ENCODE measurements at places on chromosomes 3 and 15. TPM values are rescaled to one million over a fixed set of nuclear protein-coding genes. Genes with fewer than 3 reads are reported as not detected.

- no peak overlapping the region for H3K27ac ChIP-seq
- H3K27me3 ChIP-seq = no peaks in the 10 kb centered on the region
- DNase-seq = no peak
- H3K36me3 ChIP-seq = no peaks in the 10 kb centered on the region
These were observed 58.8 kb downstream of the RASGRF1 start for GRCh38 chr15:79031821-79032220.

DNA sequence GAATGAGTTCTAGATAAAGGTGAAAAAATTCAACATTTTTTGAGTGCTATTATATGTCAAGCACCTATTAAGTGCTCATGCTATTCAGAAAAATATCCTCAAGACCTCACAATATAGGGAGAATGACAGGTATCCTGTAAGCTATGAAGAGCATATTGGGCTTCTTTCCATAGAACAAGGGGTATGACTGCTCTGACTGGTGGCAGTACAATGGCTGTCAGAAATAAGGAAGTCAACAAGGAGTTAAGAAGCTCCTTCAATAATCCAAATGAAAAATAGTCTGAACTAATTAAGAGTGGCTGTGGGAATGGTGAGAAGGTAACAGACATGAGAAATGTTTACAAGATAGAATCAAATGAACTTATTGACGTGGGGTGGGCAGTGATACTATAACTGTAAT lies 24.7 kb downstream of the NPTN start:
- peaks cover 69% of the 10 kb centered on the region for H3K4me1 ChIP-seq
- no peak for DNase-seq
- H3K27me3 ChIP-seq = no peaks in the 10 kb centered on the region

DNA sequence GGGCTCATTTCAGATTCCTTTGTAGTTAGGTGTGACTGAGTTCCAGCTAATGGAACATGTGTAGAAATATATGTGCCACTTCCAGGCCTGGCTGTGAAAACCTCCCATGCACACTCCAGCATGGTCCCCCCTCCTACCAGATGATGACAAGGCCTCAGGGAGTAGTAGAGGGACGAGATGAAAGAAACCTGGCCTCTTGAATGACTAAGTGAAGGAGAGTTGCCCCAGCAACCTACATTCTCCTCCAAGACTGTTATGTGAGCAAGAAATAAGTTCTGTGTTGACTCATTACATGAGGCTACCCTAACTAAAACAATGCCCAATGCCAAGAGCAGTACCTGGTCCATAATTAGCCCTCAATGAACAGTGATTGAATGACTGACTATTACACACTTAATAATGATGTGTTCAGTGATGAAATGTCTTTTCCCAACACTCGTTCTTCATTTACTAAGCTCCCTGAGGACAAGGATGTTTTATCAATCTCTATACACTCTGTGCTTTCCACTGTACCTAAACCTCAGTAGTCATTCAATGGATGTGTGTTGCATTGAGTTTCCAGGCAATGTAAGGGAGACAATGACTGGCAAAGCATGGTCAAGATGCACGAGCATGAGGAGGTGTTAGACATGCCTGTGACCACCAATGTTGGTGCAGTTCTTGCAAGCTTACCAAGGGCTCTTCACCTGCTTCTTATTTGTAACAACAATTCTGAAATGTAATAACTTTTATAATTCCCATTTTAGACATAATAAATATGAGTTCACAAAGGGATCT lies 62.0 kb upstream of the BCL6 start:
- H3K4me1 ChIP-seq = peaks cover 27% of the 10 kb centered on the region
- no peaks in the 10 kb centered on the region for H3K36me3 ChIP-seq
- no peak overlapping the region for H3K27ac ChIP-seq
- H3K4me3 ChIP-seq = no peak overlapping the region

- H3K27me3 ChIP-seq = no peaks in the 10 kb centered on the region
- no peak overlapping the region for H3K27ac ChIP-seq
- H3K36me3 ChIP-seq = no peaks in the 10 kb centered on the region
- DNase-seq = no peak
These were observed 174.7 kb upstream of the CNTN3 start for GRCh38 chr3:74789111-74789510.

- H3K36me3 ChIP-seq = no peaks in the 10 kb centered on the region
- peaks cover 11% of the 10 kb centered on the region for H3K4me1 ChIP-seq
- no peak overlapping the region for H3K4me3 ChIP-seq
- DNase-seq = no peak
- H3K27me3 ChIP-seq = no peaks in the 10 kb centered on the region
These were observed 21.0 kb downstream of the PLXNB1 start for GRCh38 chr3:48408823-48409281.

DNA sequence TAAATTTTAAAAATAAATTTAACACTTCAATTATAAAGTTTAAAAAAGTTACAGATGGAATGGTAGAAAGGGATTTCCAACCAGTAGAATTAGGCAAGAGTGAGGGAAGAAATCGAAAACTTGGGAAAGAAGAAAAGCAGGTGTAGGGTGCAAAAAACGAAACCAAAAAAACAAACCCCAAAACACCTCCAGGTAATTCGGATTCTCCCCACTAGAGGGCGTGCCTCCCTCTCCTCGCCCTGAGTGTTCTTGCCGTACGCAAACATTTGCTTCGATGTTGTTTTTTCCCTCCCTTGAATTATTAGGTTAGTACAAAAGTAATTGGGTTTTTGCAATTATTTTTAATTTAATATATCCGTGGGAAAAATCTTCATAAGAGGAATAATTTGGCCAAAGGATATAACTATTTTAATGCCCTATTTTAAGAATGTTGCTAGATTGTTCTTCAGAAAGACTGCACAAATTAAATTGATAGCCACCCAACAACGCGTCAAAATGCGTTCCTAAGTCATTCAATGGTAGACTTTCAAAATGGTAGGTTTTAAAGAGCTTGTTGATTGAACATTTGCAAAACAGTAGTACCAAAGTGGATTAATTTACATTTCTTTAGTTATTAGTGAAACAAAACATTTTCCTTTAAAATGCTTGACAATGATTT lies 63.7 kb downstream of the SLC30A4 start:
- H3K4me3 ChIP-seq = peak overlapping the region; percentile 46
- no peaks in the 10 kb centered on the region for H3K36me3 ChIP-seq
- H3K27me3 ChIP-seq = no peaks in the 10 kb centered on the region
- peaks cover 17% of the 10 kb centered on the region for H3K4me1 ChIP-seq

DNA sequence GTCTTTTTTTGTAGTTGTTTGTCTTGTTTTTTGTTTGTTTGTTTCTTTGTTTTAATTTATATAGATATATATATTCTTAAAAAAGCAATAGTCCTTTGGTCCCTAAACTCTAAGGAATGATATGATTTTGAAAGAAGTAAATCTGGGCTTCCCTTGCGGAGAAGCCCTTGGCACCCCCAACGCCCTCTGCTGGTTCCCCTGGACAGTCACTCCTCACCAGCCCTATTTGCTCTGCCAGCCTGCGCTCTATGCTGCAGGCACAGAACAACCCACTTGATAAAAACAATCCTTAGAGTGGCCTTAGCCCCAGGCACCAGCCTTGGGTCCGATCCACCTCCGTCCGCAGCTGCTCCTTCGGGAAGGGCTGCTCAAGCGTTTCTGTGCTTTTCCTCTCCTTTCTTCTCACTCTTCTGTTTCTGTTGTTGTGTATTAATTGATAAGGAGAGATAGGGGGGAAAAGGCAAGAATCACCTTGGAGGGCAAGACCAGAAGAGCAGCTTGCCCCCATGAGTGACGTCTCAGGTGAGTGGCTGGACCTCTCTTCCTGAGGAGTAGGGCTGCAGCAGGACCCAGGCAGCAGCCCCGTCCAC lies 13.7 kb upstream of the PARP6 start:
- no peaks in the 10 kb centered on the region for H3K4me1 ChIP-seq
- H3K27me3 ChIP-seq = no peaks in the 10 kb centered on the region
- no peak overlapping the region for H3K27ac ChIP-seq
- no peaks in the 10 kb centered on the region for H3K36me3 ChIP-seq
- DNase-seq = no peak

GRCh38 chr15:99707473-99708270 lies 25.6 kb downstream of the LYSMD4 start:
- no peaks in the 10 kb centered on the region for H3K27me3 ChIP-seq
- DNase-seq = no peak
- peak overlapping the region; percentile 49 for H3K27ac ChIP-seq
- H3K4me3 ChIP-seq = no peak overlapping the region
- no peaks in the 10 kb centered on the region for H3K36me3 ChIP-seq

- peaks cover 39% of the 10 kb centered on the region for H3K4me1 ChIP-seq
- no peaks in the 10 kb centered on the region for H3K27me3 ChIP-seq
- H3K4me3 ChIP-seq = no peak overlapping the region
- H3K27ac ChIP-seq = no peak overlapping the region
- no peaks in the 10 kb centered on the region for H3K36me3 ChIP-seq
These were observed 35.2 kb downstream of the TRANK1 start for GRCh38 chr3:36909666-36910065.

- no peaks in the 10 kb centered on the region for H3K4me1 ChIP-seq
- no peaks in the 10 kb centered on the region for H3K27me3 ChIP-seq
- DNase-seq = no peak
- H3K36me3 ChIP-seq = no peaks in the 10 kb centered on the region
- H3K27ac ChIP-seq = no peak overlapping the region
These were observed 110.2 kb downstream of the NR1I2 start for GRCh38 chr3:119891944-119892721.

- H3K4me1 ChIP-seq = peaks cover under 1% of the 10 kb centered on the region
- H3K4me3 ChIP-seq = no peak overlapping the region
- H3K27me3 ChIP-seq = no peaks in the 10 kb centered on the region
These were observed 4.9 kb upstream of the TBC1D5 start for GRCh38 chr3:17747174-17747889.

DNA sequence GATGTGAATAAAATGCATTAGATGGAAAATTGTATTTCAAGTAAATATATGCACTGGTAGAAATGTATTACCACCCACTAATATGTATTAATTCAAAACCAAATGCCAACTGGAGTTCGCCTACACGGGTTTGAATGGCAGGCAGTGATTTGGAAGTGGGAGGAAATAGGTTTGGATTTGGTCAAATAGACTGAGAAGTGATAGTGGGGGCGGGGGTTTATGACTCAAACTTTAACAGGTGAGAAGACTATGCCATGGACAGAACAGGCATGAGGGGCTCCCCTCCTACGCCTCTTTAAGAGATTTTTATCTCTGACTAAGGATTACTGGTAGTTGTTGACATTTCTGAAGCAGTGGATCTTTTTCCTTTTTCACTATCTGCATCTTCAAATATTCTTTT lies 677.8 kb downstream of the NTRK3 start:
- H3K27ac ChIP-seq = no peak overlapping the region
- no peaks in the 10 kb centered on the region for H3K4me1 ChIP-seq
- no peak overlapping the region for H3K4me3 ChIP-seq
- H3K36me3 ChIP-seq = no peaks in the 10 kb centered on the region
- H3K27me3 ChIP-seq = no peaks in the 10 kb centered on the region

GRCh38 chr3:137694836-137695235 lies 69.3 kb upstream of the SOX14 start:
- no peak overlapping the region for H3K27ac ChIP-seq
- H3K27me3 ChIP-seq = no peaks in the 10 kb centered on the region
- H3K4me3 ChIP-seq = no peak overlapping the region
- no peaks in the 10 kb centered on the region for H3K4me1 ChIP-seq
- no peaks in the 10 kb centered on the region for H3K36me3 ChIP-seq
- no peak for DNase-seq

GRCh38 chr15:91146728-91147127 lies 46.7 kb downstream of the SV2B start:
- no peaks in the 10 kb centered on the region for H3K36me3 ChIP-seq
- DNase-seq = no peak
- H3K4me3 ChIP-seq = no peak overlapping the region
- no peaks in the 10 kb centered on the region for H3K27me3 ChIP-seq

GRCh38 chr3:46196261-46196957 lies 11.7 kb downstream of the CCR1 start:
- no peaks in the 10 kb centered on the region for H3K36me3 ChIP-seq
- H3K4me1 ChIP-seq = no peaks in the 10 kb centered on the region
- no peak overlapping the region for H3K27ac ChIP-seq
- DNase-seq = no peak
- H3K4me3 ChIP-seq = no peak overlapping the region

GRCh38 chr3:62184559-62184958 lies 188.8 kb downstream of the FEZF2 start:
- no peak overlapping the region for H3K4me3 ChIP-seq
- H3K36me3 ChIP-seq = no peaks in the 10 kb centered on the region
- H3K4me1 ChIP-seq = peaks cover 7% of the 10 kb centered on the region
- no peaks in the 10 kb centered on the region for H3K27me3 ChIP-seq

DNA sequence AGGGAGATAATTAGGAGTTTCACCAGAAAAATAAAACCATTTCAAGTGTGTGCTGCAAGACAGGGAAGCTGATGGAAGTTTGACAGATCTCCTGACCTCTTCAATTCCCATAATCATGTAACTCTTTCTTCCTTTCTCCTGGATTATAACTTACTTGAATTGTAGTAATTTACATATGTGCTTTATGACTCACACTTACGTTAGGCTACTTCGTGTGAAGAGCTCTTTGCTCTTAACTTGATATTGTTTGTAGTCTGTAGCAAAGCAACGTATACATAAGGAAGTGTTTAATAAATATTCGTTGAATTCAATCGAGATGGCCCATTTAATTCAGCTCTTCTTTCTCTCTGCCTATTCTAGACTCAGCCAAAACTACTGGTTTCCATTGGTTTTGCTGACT lies 23.5 kb downstream of the ROBO2 start:
- DNase-seq = no peak
- H3K27me3 ChIP-seq = no peaks in the 10 kb centered on the region
- no peak overlapping the region for H3K27ac ChIP-seq
- H3K36me3 ChIP-seq = no peaks in the 10 kb centered on the region
- no peak overlapping the region for H3K4me3 ChIP-seq
- H3K4me1 ChIP-seq = no peaks in the 10 kb centered on the region

DNA sequence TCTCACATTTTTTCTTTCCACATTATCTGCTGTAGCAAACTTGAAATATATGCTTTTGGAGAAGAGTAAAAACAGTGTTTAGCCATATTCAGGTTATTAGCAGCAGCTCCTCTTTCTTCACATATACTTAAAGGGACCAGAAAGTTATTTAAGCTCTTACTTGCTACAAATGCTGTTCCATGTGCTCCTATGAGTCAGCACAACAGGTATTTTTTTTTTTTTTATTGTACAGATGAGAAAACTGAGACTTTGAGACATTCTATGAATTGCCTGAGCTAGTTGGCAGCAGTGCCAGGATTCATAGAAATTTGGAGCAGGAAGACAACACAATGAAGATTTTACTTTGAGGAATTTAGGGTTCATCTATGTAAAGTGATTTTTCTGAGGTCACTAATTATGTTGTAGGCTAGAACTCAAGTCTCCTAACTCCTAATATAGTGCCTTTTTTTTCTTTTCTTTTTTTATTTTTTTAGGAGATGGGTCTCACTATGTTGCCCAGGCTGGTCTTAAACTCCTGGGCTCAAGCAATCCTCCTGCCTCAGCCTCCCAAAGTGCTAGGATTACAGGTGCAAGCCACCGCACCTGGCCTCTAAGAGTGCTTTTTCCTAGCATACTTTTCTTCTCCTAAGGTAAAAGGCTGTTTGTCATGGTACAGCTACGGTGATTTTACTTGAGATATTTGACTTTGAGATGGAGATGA lies 23.6 kb downstream of the SETD5 start:
- no peak overlapping the region for H3K4me3 ChIP-seq
- DNase-seq = no peak
- H3K27ac ChIP-seq = peak overlapping the region; percentile 1
- H3K27me3 ChIP-seq = no peaks in the 10 kb centered on the region
- H3K36me3 ChIP-seq = no peaks in the 10 kb centered on the region

The PLAAT1 gene
- not detected for total RNA-seq

The SCAANT1 gene
- total RNA-seq = not detected

The TGM5 gene
- 8.3 TPM for total RNA-seq

The LTK gene
- total RNA-seq = 1.5 TPM

The SLC15A2 gene
- 0.49 TPM for total RNA-seq

The GHSR gene
- total RNA-seq = not detected

The CCRL2 gene
- total RNA-seq = not detected

The KBTBD13 gene
- not detected for total RNA-seq

The CNTN6 gene
- 0.98 TPM for total RNA-seq

Measured in vagina (tissue), 2 donors.